ENCODE measurements at places on chromosomes 6 and 20. TPM values are rescaled to one million over a fixed set of nuclear protein-coding genes. Genes with fewer than 3 reads are reported as not detected.

The SLC16A10 gene
- total RNA-seq = 7.8 TPM

The MATN4 gene
- 0.21 TPM for total RNA-seq

The FYN gene
- total RNA-seq = 141 TPM

The IL17F gene
- not detected for total RNA-seq

The AGER gene
- total RNA-seq = 6.1 TPM

The MMP24 gene
- not detected for total RNA-seq

The POM121L2 gene
- total RNA-seq = not detected

The KCNK16 gene
- total RNA-seq = not detected

The USP49 gene
- 8.7 TPM for total RNA-seq

The SLC35F1 gene
- total RNA-seq = not detected

The FILIP1 gene
- total RNA-seq = 13.6 TPM

The ABHD16A gene
- total RNA-seq = 28.0 TPM

The ARMC2 gene
- 0.11 TPM for total RNA-seq
